ENCODE measurements at places on chromosomes 2 and 18.

DNA sequence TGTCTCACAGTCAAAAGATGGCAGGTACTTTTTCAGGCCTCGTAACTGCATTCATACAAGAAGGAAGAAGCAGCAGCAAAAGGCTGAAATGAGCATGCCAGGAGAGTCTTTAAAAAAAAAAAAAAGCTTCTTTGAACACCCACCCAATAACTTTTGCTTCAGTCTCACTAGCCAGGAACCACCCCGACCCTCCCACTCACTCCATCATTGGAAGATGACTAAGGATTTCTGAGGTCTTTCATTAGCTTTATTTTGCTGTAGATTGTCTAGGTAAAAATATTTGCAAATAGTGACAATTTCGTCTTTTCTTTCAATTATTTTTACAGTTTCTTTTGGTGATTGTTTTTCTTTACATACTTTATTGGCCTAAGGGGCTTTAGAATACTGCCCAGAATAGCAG is 37.9 kb downstream of the RBBP8 start:
- no peak for DNase-seq

GRCh38 chr18:13178976-13179375 is 39.6 kb upstream of the LDLRAD4 start:
- no peak for DNase-seq

GRCh38 chr2:232492236-232492848 is 4.7 kb upstream of the ECEL1 start:
- no peak for DNase-seq

GRCh38 chr18:56043641-56044061 is 455.7 kb upstream of the TCF4 start:
- no peak for DNase-seq

GRCh38 chr2:115036818-115037217 is 594.4 kb downstream of the DPP10 start:
- DNase-seq, result no peak

DNA sequence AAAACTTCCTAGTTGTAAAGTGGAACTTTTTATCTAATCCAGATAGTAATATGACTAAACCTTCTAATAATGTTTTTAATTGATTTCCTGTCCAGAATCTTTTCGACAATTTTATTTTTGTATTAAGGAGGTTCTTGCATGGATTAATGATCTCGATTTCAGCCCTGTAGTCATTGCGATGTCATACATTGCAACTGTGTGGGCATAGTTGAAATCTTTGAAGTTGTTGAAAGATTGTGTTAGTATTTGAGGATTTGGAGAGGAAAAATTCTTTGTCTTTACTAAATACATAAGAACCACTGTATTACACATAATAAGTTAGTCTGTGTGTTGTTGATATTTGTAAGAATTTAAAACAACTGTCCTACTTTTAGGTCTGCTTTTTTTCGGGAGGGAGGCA is 31.1 kb downstream of the ACSL3 start:
- DNase-seq, result no peak

GRCh38 chr2:236755278-236755840 is 185.7 kb downstream of the ACKR3 start:
- no peak for DNase-seq

GRCh38 chr2:127003070-127003800 is 103.7 kb downstream of the BIN1 start:
- no peak for DNase-seq

- no peak for DNase-seq
Observed at GRCh38 chr2:189129971-189130370, 49.6 kb downstream of the COL5A2 start.

DNA sequence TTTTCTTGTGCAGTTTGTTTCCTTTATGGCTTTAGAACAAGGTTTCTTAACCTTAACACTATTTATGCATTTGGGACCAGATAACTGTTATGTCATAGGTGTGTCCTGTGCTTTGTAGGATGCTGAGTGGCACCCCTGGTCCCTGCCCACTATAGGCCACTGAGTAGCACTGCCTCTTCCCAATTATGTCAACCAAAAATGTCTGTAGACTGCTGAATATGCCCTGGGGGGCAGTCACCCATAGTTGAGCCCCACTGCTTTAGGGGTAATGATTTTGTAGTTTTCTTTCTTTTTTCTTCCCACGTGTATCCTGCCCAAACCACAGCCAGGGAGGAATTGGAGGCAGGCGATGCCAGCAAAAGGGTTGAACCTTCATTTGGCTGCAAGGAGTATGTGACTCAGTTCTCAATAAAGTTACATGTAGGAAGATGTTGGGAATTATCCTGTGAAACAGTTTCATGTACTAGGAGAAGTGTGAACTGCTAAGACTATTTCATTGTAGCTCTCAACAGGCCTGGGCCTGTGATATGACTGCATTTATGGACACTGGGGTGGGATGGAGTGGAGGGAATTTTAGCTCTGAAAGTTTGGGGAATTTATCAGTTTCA is 65.7 kb downstream of the FMNL2 start:
- DNase-seq, result no peak

DNA sequence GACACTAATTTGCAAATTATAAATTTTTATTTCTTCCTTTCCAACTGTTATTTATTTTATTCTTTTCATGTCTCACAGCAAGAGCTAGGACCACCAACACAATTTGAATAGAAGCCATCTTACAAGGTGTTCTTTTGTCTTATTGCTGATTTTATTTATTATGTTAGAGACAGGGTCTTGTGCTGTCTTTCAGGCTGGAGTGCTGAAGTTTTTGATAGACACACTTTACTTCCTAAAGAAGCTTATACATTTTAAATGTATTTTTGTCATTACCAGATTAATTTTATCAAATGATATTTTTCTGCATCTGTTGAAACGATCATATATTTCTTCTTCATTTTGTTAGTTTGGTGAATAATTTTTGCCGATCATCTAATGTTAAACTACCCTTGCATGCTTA is 130.3 kb upstream of the BCL2L11 start:
- DNase-seq, result no peak

DNA sequence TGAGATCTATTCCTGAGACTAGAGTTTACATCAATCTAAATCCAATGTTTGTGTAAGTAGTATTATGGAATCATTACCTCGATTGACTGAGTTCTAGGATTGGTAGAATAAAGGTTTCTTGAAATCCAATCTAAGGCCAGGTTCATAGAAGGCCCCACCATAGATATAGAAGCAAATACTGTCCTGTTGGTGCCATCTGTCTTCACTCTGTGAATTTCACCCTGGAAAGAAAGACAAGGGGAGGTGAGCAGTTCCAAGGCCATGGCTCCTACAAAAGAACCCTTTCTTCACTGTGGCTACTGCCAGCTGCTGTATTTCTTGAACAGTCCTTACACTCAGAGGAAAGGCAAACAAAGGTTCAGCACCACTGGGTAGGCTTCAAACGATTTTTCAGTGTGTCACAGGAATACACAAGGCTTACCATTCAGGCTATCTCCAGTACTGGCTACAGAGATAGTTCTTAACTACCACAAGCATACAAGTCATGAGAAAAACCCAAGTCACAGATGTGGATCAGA is 137.0 kb downstream of the LRP2 start:
- DNase-seq, result no peak

DNA sequence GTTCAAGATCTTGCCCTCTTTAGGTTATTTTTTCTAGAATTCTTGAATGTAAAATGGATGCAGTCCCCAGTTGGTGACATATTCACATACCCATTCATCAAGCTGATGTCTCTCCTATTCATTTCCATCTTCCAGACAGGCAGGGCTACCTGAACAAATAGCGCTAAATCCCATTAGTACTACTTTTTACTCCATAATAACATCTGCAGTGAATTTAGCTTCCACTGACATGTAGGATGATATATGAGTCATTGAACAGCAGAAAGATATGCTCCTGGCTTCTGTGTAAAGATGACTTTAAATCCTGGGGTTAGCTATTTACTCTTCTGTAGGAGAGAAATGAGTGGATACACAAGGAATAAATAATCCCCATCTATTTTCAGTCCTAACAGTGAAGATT is 194.7 kb downstream of the RND3 start:
- DNase-seq, result no peak

DNA sequence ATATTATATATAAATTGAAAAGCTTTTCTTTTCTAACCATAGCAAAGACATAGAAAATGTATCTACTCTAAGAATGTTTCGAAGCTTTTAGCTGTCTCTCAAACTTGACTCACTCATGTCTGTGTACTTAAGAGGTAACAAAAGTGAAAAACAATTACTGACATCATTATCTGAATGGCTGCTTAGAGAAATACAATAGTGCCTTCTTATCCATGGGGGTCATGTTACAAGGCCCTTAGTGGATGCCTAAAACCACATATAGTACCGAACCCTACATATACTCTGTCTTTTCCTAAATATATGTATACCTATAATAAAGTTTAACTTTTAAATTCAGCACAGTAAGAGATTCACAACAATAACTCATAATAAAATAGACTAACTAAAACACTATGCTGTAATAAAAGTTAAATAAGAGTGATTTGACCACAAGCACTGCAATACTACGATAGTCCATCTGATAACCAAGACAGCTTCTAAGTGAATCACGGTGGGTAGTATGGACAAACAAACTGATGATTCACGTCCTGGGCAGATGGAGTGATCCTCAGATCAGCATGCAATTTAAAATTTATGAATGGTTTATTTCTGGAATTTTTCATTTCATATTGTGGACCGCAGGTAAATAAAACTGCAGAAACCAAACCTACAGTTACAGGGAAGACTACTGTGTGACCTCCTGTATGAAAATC is 246.2 kb downstream of the XIRP2 start:
- no peak for DNase-seq

DNA sequence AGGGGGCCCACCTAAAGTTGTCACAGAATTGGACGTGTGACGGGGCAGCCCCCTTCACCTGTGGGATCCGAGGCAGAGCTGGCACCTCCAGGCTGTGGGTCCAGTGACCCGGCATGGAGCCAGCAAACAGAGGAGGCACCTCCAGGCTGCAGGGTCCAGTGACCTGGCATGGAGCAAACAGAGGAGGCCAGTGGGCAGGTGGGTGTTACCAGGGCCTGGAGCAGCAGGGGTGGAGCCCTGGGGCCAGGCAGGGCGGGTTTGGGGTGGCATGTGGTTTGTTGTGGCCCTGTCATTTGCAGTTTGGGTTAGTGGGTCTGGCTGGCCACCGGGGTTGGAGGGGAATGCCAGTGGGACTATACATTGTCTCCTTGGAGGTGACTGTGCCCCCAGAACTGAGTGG is 68.2 kb downstream of the HPCAL1 start:
- DNase-seq, result no peak

- DNase-seq, result no peak
Observed at GRCh38 chr2:120866483-120867140, 130.9 kb downstream of the GLI2 start.

GRCh38 chr2:113840518-113840917 is 49.4 kb upstream of the ACTR3 start:
- DNase-seq, result no peak

GRCh38 chr18:49656073-49656692 is 94.3 kb downstream of the LIPG start:
- no peak for DNase-seq

DNA sequence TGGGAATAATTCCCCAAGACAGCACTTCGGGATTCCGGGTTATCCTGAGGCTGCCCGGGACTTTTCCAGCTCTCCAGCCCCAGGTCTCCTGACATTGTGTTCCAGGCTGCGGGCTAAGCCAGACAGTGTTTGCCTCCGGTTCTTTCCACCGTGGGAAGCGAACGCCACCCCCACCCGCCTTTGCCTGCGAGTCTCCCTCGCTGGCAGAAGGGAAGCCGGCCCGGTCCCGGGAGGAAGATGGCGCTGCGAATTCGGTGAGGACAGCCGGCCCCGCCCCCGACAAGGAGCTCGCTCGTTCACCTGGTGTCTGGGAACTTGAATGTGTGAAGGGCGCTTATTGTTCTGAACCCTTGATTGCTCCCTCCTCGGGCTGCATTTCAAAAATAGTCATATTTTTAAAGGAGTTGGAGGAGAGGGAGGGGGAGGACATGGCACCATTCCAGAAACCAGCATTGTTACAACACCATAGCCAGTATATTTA is 2.9 kb downstream of the LRATD1 start:
- no peak for DNase-seq

GRCh38 chr2:162067596-162067995 is 6.4 kb downstream of the DPP4 start:
- DNase-seq, result no peak

DNA sequence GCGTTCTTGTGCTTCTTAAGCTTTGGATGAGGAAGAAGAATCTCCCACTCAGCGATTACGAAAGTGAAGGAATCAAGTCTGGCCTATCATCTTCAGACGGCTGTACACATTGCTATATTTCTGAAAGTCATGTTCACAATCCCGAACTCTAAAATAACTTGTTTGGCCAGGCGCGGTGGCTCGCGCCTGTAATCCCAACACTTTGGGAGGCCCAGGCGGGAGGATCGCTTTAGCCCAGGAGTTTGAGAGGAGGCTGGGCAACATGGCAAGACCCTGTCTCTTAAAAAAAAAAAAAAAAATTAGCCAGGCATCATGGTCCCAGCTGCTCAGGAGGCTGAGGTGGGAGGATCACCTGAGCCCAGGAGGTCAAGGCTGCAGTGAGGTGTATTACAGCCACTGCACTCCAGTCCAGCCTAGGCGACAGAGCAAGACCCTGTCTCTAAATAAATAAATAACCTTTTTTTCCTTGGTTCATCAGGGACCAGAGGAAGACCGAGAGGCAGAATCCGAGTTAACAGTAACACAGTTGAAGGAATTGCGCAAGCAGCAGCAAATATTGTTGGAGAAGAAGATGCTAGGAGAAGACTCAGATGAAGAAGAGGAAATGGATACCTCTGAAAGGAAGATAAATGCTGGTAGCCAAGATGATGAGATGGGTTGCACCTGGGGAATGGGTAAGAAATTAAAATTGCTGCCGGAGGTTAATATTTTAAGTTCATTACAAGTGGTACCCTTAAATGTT is 1.1 kb downstream of the SLC4A1AP start:
- no peak for DNase-seq

DNA sequence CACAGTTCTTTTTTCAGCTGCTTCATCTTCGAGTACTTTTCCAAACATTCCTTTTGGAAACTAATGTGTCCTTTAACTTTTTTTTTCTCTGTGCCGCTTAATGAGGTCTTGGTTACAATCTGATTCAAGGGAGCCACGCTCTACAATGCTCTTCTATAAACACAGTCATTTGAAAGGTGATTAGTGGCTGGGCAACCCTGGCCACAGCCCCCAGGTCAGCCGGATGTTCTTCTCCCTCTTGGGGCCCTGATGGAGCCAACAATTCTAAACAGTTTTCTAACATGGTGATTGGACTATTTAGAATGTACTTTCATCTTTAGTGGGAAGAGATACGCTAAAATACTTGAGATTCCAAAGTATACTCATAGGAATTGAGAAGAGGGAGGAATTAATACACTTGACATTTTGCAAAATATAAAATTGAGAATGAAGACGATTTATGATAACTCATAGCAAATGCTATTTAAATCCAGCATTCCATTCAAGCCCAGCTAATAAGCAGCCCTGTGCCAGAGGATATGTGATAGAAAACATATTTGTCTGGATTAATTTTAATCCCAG is 83.7 kb upstream of the MBOAT2 start:
- no peak for DNase-seq

- DNase-seq, result no peak
Observed at GRCh38 chr2:179985163-179985820, 21.8 kb downstream of the CWC22 start.

GRCh38 chr2:62536873-62537547 is 31.0 kb upstream of the TMEM17 start:
- DNase-seq, result no peak

Measured in NCI-H1048 (cell line).